CD4-positive, alpha-beta T cell treated with Interleukin-17A for 1 hour (primary cell): ENCODE measurements at places on chromosomes 3 and 15.

DNA sequence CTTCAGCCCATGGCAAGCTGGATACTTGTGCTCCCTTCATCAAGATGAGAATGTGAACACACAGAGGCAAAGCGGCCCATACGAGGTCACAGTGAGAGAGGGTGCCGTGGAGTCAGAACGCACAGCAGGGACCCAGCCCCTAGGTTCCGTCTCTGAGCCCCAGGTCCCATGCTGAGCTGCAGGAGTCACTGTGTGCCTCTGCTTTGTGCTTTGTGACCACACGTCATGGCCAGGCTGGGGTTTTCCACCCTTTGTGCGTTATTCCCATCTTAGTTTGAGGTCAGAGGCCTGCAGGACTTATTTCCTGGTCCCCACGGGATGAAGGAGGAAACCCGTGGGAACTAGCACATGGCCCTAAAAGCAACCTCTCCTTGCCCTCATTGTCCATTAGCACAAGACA is 140.3 kb downstream of the TJP1 start:
- DNase-seq, result no peak

DNA sequence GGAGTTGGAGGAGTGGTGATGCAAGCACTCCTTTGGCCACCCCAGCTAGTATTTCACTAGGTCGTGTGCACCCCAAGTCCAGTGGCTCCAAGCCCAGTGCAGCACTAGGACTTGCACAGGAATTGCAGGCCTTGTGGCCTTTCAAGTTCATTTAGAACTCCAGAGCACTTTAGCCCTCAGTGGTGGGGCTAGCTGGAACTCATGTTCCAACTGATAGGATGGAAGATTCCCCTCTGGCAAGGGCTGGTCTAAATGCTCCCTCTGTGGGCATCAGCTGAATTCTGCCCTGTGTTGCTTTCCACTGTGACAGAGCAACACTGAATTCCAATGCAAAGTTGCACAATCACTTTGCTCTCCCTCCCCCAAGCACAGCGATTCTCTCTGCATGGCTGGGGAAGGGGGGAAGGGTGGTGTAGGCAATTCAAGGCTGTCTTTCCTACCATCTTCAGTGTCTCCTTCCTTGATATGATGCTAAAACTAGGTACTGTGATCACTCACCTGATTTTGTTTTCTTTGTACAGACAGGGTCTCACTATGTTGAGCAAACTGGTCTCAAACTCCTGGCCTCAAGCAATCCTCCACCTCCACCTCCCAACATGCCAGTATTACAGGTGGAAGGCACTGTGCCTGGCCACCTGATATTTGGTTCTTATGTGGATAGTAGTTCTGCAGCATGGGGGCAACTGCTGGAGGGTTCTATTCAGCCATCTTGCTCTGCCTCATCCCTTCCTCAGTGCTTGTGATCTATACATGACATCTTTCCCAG is 10.3 kb downstream of the USF3 start:
- no peak for DNase-seq

DNA sequence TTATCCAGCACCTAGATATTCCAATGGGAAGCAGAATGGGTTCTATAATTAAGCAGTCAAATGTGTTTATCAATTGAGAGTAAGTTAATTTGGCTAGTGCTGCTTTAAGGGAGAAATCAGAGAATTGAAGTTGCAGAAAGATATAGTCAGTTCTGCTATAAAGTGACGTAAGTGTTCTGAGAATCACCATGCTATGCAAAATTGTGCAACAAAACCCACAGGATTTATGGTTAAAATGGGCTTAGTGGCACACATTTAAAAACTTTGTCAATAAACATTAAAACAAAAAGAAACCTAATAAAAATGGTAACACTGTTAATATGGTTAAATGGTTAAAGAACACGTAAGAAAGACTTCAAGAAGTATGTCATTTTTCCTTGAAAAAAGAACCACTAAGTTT is 74.5 kb downstream of the TMEM108 start:
- no peak for DNase-seq

DNA sequence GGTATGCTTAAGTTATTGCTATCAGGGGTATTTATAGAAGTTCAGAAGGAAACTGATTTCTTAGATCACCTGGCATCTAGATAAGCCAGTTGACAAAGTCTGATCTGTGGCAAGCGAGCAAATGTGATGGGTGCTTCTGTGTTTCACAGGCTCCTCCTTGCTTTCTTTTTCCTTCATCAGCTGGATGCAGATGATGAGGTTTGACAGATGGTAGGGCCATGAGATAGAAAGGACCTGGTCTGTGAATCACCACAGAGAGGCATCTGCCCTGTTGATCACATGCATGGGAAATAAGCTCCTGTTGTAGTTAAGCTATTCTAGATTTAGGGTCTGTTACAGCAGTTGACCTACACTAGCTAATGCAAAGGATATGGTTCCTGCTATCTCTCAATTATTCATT is 372.0 kb downstream of the NEK10 start:
- DNase-seq, result no peak

- no peak for DNase-seq
Measured at GRCh38 chr3:54393150-54393549, 270.8 kb downstream of the CACNA2D3 start.

DNA sequence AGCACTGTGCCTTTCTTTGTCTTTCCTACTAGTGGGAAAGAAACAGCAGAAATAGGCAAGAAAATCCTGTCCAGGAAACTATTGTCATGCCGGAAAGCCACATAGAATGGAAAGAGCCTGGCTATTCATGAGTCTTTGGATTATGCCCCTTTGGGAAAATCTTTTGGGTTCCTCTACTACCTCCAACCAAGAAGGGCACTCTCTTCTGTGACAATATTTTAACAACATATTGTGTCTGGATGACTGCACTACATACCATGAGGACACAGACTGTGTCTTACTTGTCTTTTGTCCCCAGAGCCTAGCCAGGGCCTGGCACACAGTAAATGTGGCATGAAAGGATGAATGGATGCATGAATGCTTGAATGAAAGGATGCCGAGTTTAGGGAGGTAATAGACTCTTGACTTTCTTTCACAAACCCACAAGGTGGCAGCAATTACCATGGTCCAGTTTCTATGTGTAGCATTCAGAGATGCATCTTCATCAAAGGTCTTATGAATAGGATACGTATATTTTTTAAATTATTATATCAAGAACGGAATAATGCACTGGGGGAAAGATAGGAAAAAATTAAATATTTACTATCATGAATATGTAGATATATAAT is 30.3 kb downstream of the ARL14 start:
- peak; percentile 59 for DNase-seq

GRCh38 chr3:5645692-5646410 is 458.3 kb downstream of the EDEM1 start:
- DNase-seq, result no peak

- DNase-seq, result no peak
Measured at GRCh38 chr3:47590216-47590615, 11.6 kb upstream of the CSPG5 start.
